ENCODE measurements at places on chromosomes 2 and 18.

GRCh38 chr2:160345071-160345764 is 145.1 kb upstream of the ITGB6 start:
- no peak for DNase-seq

- no peak for DNase-seq
Measured at GRCh38 chr2:86123328-86123925, 17.4 kb downstream of the PTCD3 start.

GRCh38 chr18:2971741-2972552 is 41.0 kb downstream of the LPIN2 start:
- no peak for DNase-seq

DNA sequence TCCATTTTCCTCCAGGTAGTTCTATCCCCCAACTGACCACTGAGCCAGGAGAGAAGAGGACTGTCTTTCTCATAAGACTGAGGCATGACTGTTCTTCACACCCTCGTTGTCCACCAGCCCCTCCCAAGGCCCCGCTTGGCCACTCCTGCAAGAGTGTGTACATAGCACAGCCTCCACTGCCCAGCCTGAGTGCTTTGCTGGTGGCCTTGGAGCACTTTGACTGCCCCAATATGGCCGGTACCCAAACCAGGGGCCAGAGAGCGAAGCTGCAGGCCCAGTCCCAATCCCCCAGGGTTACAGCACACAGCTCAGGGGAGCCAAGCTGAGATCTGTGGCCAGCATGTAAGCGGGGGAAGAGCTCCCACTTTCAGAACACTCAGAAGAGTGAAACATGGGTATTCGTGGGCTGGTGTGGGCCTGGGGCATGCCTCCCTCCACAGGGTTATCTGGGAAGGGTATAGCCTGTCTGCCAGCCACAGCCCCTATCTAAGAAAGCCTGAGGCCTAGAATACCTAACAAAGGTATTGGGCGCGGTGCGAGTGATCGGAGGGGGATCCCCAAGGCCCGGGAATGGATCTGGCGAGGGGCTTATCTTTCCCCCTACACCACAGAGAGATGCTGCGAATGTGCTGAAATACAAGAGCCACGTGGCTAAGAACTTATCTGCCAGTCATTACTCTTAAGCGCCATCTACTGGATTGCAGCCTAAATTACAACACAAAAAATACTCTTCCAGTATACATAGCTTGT is 163.8 kb downstream of the WDPCP start:
- DNase-seq: no peak

- DNase-seq: no peak
Measured at GRCh38 chr18:14975431-14975830, 227.5 kb downstream of the ANKRD30B start.

DNA sequence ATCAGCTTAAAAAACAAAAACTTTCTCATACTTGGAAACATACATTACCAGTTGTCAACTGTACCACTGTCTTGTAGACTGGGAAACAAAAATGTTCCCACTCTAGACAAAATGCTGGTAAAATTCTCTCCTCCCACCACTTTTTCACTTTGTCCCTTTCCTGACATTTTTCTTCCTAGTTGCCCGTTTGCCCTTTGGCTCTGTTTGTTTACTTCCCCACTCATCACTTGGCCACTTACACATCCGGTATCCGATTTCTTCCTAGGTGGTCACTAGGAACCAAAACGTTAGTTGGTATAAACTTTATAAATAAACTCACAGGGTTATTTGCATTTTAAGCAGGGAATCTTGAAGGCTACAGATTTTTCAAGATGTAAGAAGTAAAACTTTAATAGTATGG is 84.9 kb downstream of the METTL4 start:
- no peak for DNase-seq

DNA sequence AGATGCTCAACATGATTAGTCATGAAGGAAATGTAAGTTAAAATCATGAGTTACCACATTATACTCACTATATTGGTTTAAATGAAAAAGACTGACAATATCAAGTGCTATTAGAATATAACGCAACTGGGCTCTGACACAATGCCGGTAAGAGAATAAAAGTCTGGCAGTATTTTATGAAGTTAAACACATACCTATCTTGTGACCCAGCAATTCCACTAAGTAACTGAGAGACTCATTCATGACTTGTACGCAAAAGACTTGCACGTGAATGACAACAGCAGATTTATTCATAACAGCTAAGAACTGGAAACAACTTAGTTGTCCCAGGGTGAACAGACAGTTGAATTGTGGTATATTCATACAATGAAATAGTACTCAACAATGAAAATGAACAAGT is 342.1 kb downstream of the SLC4A3 start:
- DNase-seq: no peak

- DNase-seq: no peak
Measured at GRCh38 chr18:9475643-9476591, 604 bp downstream of the RALBP1 start.

GRCh38 chr2:64330281-64331113 is 123.5 kb upstream of the LGALSL start:
- no peak for DNase-seq

GRCh38 chr2:154804451-154804850 is 106.0 kb downstream of the KCNJ3 start:
- no peak for DNase-seq

GRCh38 chr2:239512054-239512453 is 111.2 kb upstream of the HDAC4 start:
- DNase-seq: no peak

DNA sequence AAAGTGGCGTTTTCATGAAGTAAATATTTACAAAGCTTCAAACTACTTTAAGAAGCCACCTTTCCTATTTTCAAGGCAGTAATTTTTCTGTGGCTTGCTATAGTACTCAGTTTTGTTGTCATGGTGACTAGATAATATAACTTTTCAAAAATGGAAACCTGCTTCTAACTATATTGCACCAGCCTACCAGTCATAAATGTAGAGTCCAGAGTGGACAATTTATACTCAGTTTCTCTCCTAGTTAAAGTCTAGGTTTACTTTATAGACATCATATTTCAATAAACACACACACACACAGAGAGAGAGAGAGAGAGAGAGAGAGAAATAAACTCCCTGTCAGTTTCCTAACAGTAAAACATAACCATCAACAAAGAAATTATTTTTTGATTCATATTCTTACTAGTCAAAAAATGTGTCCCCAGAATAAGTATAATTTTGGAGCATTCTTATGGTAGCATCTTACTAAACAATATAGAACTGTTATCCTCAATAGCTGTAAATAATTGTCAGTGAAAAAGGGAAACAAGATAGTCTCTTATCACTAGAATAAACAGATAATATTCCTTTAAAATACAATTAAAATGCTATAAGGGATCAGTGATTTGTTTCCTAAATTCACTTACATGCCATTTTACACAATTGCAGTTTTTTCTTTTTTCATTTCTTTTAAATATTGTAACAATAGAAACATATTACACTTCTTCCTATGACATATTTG is 163.5 kb upstream of the BOD1L2 start:
- DNase-seq: no peak
